HFFc6 (cell line): ENCODE measurements at places on chromosomes 11 and 22. TPM values are rescaled to one million over a fixed set of nuclear protein-coding genes. Genes with fewer than 3 reads are reported as not detected.

GRCh38 chr11:8069771-8070170 lies 11.2 kb upstream of the TUB start:
- no peak for DNase-seq

Gene PLAAT5
- not detected in 3 replicates for total RNA-seq

GRCh38 chr11:57453543-57454177 lies 6.7 kb upstream of the RTN4RL2 start:
- no peak for DNase-seq

DNA sequence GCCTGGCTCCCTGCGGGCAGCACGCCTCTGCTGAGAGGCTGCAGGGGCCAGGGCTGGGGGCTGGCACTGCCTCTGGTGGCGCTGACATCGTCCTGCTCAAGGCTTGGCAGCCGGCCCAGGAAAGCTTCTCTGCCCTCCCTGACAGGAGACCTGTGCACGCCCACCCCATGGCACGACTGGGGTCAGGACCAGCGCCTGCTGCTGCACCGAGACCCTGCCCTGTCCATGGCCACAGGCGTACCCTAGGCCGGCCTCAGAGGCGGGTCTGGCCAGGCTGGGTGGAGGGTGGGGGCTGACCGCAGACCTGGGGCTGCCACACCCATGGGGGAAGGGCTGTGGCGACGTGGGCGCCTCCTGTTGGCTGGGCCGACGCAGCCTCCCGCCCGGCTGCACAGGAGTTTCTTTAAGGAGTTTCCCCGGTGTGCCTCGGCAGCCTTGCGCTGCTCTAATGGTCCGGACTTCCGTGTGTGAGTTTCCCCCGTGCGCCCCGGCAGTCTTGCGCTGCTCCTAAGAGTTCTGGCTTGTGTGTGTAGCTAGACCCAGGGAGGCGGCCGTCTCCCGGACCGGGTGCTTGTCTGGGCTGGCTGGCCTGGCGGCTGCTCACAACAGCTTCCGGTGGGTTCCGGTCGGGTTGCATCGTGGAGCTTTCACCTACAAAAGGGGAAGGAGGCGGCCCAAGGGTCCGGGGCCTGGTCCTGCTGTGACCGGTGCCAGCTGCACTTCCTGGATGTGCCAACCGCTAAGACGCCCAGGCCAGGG lies 4.6 kb downstream of the TRABD start:
- peak; percentile 44 for DNase-seq

DNA sequence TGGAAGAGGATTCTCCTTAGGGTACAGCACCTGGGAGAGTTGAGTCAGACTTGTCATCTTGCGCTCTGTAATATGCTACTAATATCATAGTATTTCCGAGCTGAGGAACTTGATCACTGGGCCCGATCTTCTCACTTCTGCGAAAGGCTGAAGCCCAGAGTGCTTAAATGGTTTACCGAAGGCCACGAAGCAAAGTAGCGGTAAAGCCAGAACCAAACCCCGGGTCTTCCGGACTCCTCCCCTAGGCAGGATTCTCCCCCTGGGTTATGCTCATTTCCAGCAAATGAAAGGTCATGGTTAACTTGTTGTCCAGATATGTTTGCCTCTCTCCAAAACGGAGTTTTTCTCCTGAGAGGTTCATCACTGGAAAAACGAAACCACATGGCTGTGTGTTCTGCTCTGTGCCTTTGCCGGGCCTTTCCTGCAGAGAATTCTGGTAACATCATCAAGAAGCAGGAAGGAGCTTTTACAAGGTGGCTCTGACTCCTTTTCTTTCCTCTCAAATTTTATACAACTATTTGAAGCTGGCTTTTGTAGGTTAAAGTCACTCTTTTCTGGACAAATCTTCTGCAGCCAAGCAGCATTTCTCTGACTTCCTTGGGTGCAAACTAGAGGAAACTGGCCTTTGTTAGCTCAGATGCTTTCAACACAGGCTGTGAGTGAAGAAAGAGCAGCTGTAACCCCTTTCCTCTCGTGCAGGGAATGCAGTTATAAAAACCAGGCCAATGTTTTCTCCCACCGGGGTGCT lies 35.5 kb downstream of the UBASH3B start:
- DNase-seq: peak; percentile 21

Gene GPHA2
- total RNA-seq: not detected in 3 replicates

Gene PLEKHA7
- total RNA-seq: 0.05 TPM in 1 of 2 replicates, not detected in the other

DNA sequence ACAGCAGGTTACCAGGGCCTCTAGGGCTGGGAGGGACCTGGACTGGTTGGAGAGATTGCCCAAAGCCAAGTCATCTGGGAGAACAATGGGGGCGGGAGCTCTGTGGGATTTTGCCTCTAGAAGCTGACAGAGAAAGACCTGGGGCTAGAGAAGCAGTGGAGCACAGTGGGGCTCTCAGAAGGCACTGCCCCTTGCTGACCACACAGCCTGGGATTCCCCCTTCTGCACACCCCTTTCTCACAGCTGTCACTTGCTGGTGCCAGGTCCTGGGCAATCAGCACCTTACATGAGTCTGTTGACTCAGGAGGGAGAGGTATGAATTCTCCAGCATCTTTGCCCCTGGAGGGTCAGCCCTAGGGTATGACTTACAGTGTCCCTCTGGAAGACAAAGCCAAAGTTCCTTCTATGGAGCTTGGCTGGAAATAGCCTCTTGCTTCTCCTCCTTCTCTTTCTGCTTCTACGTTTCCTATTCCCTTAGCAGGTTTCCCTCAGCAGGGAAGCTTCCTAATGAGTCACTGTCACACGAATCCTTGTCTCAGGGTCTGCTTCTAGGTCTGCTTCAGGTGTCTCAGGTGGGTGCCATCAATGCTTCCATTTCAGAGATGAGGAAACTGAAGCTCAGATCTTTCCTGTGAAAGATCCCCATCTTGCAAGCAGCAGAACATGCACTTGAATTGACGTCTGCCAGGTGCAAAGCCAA lies 27.0 kb downstream of the GDPD5 start:
- peak; percentile 13 for DNase-seq

DNA sequence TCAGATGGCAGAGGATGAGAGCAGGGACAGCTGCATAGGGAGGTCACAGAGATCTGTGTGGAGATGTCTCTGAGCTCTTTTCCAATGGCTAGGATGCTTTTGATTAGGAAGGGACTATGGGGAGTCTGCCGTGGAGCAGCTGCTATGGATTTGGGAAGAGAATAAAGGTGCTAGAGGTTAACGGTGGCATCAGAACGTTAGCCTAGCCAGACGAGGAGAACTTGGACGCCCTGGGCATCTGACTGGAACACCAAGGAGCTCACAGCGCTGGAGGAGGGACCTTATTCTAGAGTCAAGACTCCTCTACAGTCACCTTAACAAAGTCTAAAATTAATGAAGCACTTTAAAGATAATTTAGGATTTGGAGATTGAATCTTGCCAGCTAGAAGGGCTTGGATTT lies 157.2 kb upstream of the B3GAT1 start:
- DNase-seq: no peak

DNA sequence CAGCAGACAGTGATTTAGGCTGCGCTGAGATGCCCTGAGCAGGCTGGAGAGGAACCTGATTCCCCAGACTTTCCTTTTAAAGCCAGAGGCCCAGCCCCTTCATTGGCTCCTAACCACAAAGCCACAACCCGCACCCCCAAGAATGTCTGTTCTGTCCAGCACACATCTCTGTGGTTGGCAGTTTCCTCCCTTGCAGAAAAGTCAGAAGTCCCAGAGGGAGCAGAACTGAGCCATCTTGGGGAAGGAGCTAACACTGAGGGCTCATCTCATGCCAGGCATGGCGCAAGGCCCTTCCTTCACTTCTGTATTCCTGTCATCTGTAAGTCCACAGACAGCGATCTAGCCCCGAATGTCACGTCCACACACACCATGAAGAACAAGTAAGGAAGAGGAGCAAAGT lies 97.1 kb upstream of the SYT13 start:
- DNase-seq: peak; percentile 30
